ENCODE measurements at places on chromosomes 5 and 9. TPM values are rescaled to one million over a fixed set of nuclear protein-coding genes. Genes with fewer than 3 reads are reported as not detected.

DNA sequence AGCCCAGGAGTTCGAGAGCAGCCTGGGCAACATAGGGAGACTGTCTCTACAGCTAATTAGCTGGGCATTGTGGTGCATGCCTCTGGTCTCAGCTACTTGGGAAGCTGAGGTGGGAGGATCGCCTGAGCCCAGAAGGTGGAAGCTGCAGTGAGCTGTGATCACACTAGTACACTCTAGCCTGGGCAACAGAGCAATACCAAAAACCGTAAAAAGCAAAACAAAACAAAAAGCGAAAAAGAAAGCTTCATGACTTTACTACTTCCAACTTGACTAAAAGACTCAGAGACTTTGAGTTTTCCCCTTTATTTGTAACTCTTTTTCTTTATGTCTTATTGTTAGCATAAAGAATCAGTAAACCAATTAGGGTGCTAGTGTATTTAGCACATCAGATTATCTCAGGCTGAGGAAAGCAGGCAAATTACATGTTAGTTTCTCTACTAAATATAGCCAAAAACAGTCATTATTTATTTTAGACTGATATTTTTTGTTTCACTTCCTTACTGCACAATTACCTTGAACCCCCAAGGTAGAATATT, 5.4 kb downstream of the RAD17 start:
- DNase-seq: no peak

DNA sequence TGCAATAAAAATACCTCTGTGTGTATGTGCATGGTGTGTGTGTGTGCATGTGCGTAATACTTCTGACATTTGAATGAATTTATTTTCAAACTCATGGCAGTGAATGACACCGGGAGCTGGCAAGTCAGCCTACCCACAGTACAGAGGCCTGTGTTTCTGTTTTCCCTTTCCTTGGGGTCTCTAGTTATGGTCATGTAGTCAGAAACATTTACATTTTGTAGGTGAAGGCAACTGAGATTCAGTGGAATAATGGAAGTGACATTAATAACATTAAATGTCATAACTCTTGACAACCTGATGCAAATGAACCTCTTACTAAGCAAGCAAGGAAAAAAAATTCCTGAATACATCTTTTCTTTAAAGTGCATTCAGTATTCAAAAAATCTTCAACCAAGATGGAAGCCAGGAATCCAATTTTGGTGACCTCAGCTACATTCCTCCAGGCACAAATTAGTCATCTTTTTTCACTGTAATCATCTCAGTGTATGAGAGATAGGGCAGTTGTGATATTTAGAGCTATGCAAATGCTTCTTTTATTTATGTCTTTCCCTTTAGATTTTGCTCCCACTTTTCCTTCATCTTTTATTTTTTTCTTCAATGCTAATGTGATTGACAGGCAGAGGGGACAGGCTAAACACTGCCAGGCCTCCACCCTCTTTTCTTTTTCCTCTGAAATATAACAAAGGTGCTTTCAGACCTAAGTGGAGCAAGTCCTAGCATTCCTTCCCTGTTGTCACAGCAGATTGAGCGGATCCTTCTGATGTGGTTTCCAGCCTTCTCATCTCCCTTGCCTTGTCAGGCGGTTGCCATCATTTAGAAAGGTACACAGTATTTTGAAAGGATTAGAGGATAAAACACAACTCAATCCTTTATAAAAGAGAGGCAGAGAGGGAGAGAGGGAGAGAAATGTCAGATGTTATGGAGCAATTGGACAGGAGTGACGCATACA, 569.8 kb upstream of the ADAMTS16 start:
- DNase-seq: no peak

GRCh38 chr9:121171236-121171635, 30.4 kb downstream of the RAB14 start:
- no peak for DNase-seq

GRCh38 chr9:6128030-6128429, 87.6 kb upstream of the IL33 start:
- no peak for DNase-seq

Gene ZNF658
- polyA plus RNA-seq: 0.64 TPM

Data from SK-N-SH (cell line).